ENCODE measurements at places on chromosomes 5 and 9. TPM values are rescaled to one million over a fixed set of nuclear protein-coding genes. Genes with fewer than 3 reads are reported as not detected.
A peak's percentile ranks its signal among the peaks of the same experiment; 100 is the strongest.

GRCh38 chr5:43033841-43034590 lies 6.1 kb downstream of the ANXA2R start:
- DNase-seq = no peak

DNA sequence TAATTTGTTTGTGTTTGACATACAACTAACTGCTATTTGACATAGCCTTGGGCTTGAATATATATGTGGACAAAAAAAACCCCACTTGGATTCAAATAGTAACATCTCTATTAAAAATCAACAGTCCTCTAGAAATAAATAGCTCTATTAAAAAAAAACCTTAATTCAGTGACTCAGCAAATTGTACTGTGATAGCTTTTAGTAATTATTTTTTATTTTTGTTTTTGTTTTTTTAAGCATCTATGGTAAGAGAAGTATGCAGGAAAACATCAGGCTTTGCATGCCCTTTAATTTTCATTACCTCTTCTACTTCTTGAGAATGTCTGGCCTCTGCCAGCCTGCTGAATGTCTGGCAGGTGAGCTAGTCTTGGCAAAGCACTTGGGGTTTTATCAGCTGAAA lies 300.7 kb downstream of the NPR3 start:
- no peak for DNase-seq

- DNase-seq = no peak
Observed at GRCh38 chr9:34802916-34803315, 93.0 kb upstream of the CCL21 start.

DNA sequence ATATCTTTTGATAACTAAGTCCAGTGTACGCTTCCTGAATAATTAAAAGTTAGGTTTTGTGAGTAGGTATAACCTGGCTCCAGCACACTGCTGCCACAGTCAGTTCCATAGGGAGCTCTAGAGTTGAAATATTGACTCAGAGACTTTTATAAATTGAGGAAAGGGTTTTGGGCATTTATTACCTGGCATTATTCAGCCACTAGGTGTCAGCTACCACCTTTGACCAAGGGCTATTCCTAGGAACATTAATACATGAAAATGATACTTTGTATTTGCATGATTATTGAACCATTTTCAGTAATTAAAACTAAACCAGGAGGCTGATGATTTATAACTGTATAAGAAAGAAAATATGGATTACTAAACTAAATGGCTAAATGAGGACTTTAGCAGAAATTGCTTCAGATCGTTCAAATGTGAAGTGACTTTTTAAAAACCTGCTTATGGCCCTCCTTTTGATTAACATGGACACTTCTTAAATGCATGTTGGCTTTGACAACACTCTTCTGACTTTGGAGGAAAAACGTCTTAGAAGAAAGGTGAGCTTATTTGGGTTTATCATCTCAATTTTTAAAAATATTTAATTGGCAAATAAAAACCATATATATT lies 83.0 kb downstream of the SMC2 start:
- DNase-seq = peak; percentile 13

TMEM232 gene
- total RNA-seq = 0.84 TPM

DNA sequence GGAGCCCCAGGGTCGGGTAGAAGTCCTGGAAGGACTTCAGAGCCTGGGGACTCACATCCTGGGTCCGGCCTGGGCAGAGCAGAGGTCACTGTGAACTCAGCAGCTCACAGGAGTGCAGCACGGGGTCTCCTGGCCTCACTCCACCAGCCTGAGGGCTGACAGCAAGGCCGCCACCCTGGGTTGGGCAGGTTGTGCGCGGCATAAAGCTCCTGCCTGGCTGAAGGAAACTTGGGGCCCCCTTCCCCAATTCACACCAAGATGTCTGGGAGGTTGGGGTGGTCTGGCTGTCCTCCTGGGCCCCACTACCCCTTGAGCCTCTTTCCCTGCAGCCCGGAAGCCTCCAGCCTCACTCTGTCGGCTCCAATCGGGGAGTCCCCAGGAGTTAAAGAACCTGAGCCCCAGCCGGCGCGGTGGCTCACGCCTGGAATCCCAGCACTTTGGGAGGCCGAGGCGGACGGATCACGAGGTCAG lies 2.1 kb downstream of the LCN15 start:
- no peak for DNase-seq

C5orf58 gene
- total RNA-seq = not detected

GRCh38 chr9:84978661-84979060 lies 309.1 kb downstream of the NTRK2 start:
- DNase-seq = no peak

- DNase-seq = no peak
Observed at GRCh38 chr9:72262063-72262462, 102.9 kb downstream of the ZFAND5 start.

DNA sequence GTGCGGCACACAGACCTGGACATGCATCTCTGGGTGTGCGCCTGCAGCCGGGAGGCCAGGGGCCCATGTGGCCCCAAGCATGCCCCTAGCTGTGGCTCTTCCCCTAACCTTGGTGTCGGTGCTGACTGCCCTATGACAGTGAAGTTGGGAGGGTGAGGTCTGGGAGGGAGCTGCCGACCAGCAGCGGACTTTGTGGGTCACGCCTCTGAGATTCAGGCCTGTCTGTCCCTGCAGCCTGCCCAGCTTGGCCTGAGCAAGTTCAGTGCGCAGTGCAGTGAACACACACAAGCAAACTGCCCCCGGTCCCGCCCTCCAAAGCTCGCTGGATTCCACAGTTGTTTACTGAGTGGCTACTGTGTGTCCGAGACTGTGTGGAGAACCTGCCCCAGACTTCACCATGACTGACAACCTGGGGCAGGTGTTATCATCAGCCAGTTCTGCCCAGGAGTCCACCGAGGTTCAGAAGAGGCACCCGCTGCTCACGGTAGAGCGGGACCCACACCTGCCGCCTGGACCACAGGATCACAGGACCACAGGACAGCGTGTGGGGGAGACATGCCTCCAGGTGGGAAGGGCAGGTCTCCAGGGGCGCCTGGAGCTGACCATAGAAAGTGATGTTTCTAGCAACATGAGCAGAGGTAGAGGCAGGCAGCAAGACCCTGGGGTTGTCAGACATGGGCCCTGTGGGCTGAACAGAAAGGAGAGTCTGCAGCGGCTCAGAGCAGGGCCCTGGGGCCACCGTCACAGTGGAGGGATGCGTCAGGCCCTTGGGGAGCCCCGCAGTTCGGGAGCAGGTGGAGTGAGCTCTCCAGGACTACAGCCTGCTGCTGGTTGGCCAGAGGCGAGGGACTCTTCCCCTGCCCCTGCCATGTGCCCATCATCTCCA lies 105.1 kb downstream of the PHF2 start:
- no peak for DNase-seq

CNTNAP3 gene
- 3.9 TPM for total RNA-seq

DNA sequence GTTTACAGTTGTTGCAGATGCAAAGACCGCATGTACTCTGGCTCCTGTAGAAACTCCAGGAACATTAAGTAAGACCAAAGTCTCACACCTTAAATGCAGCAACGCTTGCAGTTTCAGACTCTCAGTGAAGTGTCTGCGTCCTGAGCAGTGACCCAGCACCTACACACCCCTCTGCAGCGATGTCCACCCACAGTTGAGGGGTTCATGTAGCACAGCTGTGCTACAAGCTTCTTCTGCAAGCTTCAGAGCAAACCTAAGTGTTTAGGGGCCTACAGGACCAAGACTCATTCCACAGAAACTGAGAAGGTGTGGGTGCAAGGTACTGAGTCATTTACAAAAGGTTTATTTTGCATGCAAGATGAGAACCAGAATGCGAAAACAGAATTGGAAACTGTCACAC lies 191.0 kb downstream of the IRX2 start:
- no peak for DNase-seq

GRCh38 chr9:6428940-6429889 lies 16.2 kb downstream of the UHRF2 start:
- no peak for DNase-seq

SLC34A3 gene
- not detected for total RNA-seq

- DNase-seq = no peak
Observed at GRCh38 chr5:149284501-149284900, 12.8 kb downstream of the AFAP1L1 start.

DNA sequence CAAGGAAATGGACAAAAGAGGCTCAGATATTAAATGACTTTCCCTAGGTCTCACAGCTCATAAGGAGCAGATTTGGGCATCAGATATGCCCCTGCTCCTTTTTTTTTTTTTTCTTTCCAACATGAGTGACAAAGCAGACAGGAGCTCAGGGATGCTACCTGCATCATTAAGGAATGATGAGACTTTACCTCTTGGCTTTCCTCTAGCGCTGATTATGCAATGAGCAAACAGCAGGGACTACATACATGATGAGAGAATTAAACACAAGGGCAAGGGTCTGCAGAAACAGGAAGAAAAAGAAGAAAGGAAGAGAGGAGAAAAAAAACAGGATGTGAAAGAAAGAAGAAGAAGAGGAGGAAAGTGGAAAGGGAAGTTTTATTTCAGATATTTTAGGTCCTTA lies 179.9 kb downstream of the PPP2R2B start:
- DNase-seq = no peak

CDX1 gene
- total RNA-seq = not detected

GRCh38 chr5:92758552-92758951 lies 822.5 kb downstream of the NR2F1-AS1 start:
- DNase-seq = no peak

EGFLAM gene
- 53.0 TPM for total RNA-seq

DNA sequence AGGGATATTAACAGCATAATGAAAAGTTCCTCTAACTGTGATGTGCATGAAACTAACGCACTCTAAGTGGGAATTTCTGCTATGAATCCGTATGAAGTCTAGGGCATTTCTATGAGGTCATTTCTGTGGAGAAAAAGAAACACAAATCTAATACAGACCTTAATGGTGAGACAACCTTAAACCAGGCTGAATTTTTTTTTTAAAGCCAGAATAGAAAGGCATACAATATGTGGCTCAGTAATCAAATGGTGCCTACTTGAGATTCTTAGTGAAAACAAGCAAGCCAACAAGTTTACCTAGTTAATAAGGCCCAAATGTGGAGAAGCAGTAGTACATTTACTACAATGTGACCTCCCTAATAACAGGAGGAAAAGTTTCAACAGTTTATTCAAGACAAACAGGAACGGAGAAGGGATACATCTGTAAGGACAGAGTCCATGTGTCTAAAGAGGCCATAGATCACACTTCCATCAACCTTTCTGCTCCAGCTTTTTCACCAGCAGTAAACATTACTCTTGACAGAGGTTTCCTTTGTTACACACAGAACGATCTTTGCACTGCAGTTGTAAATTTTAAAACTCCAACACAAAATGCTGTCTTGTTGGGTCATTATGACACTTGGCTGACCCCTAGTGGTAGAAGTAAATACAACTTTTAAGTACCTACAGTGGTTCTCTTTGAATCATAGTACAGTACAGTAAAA lies 26.2 kb downstream of the CARNMT1 start:
- peak; percentile 80 for DNase-seq

GRCh38 chr9:81517954-81518353 lies 171.4 kb downstream of the TLE1 start:
- no peak for DNase-seq

Measured in NCI-H460 (cell line).